ENCODE measurements at places on chromosomes 5 and 9.

DNA sequence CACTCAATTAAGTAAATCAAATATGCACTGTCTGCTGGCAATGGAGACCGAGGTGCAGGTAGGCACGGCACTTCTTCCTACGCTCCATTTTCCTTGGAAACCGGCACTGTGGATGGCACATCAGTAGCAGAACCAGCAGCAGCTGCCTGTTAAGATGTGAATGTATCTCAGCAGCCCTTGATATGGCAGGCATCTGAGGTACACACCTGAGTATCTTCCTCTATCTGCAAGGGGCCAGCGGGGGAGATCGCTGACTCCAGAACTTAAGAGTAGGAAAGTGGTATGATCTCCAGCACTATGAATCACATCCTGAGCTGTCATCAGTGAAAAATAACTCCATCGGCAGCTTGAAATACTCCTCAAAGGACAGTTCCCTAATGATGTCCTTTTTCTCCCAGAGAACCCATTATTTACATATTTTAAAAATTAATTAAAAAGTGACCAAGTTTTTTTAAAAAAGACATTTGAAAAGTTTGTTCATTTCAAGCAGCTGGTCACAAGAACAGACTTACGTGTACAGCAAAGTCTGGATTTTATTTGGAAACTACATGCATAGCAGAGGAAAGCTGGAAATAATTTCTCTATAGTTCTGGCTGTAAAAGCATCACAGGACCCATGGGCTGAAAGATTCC lies 97.1 kb downstream of the ADAMTS12 start:
- DNase-seq = peak; percentile 37

DNA sequence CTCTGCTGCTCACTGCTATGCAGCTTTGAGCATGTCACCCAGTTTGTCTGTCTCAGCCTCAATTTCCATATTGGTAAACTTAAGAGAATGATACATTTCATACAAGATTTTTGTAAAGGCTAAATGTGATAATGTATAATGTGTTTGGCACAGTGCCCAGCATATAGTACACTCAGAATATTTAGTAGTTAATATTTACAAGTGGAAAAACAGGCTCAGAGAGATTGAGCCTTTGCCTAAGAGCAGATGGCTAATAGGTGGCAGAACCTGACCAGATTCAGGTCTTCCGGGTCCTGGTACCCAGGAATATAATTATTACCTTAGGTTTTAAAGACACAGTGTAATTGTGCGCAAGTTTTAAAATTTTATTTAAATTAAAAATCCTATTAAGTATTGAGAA lies 46.8 kb upstream of the KIAA1958 start:
- DNase-seq = no peak

GRCh38 chr9:1156794-1157550 lies 106.8 kb downstream of the DMRT2 start:
- DNase-seq = no peak

- DNase-seq = peak; percentile 43
Observed at GRCh38 chr5:138330813-138331448, 673 bp downstream of the CDC25C start.

GRCh38 chr9:27626244-27627187 lies 53.2 kb upstream of the C9orf72 start:
- DNase-seq = peak; percentile 82

GRCh38 chr9:87569008-87569509 lies 71.4 kb downstream of the DAPK1 start:
- DNase-seq = no peak

- DNase-seq = peak; percentile 14
Observed at GRCh38 chr5:59021286-59021673, 438.4 kb downstream of the RAB3C start.

DNA sequence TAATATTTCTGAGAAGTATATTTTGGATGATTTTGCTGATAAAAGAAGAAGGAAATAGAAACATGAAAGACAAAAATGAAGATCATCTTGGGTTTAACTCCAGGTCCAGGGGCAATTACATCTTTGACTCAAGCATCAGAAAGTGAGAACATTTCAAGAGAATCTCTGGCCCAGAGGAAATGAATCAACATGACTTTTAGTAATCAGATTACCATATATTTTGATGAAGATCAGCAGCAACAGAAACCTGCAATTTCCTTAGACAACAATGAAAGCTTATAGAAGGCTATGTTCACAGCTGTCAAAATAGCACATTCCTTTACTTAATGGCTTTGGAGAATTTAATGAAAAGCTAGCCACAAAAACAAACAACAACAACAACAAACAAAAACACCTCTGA lies 638.1 kb downstream of the EFNA5 start:
- DNase-seq = no peak
